ENCODE measurements at places on chromosomes 2 and 18.

- DNase-seq, result no peak
Measured at GRCh38 chr2:127422559-127423477, 4.6 kb downstream of the PROC start.

DNA sequence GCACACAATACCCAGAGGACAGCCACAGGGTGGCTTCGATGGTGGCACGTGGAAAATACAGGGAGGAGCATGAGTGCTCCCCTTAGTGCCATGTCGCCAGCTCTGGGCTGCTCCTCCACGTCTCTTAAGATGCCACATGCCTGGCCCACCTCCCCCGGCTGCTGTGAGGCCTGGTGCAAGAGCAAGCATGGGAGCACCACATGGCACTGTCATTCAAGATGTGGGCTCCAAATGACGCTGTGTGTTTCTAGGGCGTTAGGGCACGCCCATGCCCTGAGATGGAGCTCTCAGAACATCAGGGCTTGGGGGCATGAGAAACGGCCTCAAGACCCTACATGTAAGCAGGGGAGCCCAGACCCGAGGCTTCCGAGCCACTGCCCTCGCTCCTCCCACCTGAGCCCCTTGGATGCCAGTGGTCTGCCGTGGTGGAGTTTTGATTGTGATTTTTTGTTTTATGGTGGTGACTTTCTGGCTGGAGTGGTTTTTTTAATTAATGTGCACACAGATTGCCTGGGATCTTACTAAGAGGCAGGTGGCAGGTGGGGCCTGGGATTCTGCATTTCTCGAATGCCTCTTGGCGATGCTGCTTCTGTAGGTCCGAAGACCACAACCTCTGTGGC, 239.3 kb downstream of the GBX2 start:
- no peak for DNase-seq

- no peak for DNase-seq
Measured at GRCh38 chr18:76538846-76539245, 43.8 kb upstream of the ZNF516 start.

GRCh38 chr2:16195681-16196070, 255.3 kb downstream of the MYCN start:
- DNase-seq, result no peak

DNA sequence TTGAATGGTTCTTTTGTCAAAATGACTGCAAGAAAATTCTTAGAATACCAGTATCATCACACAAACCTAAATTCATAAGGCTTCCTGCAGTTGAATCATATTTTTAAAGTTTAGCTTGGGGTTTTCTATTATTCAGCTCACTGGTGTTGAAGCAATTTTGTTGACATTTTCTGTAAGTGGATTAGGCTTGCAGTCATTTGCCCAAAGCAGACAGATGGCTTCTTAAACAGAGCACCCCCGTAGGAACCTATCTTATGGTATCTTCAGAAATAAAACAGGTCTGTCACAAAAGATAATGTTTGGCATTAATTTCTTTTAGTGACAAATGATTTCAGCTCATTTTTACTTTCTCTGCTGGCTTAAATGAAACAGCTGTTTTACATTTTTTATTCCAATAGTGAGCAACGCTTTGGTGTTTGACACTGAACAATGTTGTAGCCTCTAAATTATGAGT, 331.1 kb downstream of the PLCL1 start:
- no peak for DNase-seq

DNA sequence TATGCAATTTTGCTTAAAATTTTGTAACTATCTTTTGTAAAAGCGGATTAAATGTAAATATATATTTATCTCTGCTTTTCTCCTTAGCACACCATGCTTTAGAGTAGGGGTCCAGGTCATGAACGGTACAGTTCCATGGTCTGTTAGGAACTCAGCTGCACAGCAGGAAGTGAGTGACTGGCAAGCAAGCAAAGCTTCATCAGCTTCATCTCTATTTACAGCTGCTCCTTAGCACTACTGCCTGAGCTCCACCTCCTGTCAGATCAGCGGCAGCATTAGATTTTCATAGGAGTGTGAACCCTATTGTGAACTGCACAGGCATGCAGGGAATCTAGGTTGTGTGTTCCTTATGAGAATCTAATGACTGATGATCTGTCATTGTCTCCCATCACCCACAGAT, 959.0 kb upstream of the SLC39A10 start:
- DNase-seq, result no peak

DNA sequence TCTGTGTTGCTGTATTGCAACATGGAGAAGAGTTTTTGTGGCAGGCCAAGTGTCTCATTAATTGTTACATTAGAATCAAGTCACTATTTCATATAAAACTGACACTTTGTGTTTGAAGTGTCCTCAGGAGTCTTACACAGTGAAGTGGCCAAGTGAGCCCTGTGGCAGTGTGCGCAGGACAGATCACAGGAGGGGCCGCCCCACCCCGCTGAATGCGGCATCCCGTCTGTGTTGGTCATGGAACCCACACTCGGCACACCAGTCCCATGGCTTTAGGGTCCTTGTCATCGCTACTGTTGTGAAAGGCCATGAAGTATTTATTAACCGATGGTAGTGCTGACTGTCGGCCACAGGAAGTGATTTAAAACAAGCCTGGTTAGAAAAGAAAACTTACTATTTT, 144.7 kb upstream of the NFATC1 start:
- DNase-seq, result no peak

GRCh38 chr2:19070886-19071285, 287.5 kb downstream of the OSR1 start:
- no peak for DNase-seq

DNA sequence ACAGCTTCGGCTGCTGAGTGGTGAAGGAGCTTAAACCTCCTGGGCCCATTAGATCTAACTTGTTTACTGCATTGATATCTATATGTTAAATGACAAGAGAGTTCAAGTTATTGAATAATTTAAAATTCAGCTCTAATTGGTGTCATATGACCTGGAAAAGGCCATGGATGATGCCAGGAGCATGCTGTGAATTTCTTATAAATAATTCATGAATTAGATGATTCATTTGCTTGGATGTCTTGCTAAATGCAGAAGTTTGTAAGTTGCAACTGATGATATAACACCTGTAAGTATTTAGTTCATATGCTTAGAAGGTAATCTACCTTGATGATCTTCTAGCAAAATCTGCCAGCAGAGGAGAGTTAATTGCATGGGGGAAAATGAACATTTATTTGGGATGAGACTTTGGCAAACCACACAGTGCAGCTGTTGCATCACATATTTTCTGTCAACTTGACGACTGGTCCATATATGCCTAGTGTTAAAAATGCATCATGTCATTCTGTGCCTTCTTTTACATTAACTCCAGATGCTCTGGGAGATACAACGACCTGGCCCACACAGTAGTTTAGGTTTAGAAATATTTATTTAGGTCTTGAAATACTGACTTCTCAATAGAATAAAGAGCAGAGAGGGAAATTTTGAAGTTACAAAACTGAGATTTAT, 226.3 kb downstream of the KIAA1328 start:
- no peak for DNase-seq

DNA sequence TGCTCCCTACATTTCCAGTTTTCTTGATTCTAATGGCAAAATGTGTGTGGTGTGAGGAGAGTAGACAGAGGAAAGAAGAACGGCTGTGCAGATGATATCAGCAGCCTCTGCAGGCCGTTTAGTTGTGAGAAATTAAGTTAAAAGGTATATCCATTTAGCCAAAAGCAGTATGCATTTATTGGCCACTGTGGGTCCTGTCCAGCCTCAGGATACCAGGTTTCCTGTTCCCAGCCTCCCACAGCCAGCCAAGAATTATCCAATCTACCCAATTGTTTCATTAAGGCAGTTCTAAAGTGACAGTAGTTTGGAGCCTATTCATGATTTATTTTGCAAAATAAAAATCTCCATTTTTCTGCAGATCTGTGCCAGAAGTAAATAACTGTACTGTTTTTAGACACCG, 107.5 kb downstream of the TMEM18 start:
- no peak for DNase-seq

DNA sequence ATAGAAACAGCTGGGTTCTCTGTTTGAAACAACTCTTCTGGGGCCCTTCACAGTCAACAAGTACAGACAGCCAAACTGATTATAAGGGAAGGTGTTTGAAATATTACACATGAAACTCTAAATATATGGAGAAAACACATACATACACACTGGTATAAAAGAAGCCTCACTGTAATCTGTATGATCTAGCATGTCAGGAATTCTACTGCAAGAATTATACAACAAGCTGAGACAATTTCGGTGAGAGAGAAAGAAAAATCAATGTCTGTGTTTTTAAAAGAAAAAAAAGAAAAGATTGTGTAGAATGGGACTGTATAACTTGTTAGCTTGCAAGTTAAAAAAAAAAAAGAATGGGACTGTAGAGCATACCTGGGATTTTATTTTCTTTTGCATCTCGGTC, 26.3 kb downstream of the IRS1 start:
- DNase-seq, result no peak

DNA sequence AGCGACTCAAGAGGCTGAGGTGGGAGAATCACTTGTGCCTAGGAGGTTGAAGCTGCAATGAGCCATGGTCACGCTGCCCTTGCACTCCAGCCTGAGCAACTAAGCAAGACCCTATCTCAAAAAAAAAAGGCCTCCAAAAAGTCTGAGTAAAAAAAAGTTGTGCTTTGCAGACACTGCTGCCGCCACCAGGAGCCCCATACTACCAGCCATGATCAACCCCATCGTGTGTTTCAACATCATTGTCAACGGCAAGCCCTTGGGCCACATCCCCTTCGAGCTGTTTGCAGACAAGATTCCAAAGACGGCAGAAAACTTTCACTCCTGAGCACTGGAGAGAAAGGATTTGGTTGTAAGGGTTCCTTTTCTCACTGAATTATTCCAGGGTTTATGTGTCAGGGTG, 137.1 kb downstream of the INO80D start:
- DNase-seq, result no peak

GRCh38 chr2:27705851-27706622, 42.3 kb downstream of the SLC4A1AP start:
- DNase-seq, result no peak

DNA sequence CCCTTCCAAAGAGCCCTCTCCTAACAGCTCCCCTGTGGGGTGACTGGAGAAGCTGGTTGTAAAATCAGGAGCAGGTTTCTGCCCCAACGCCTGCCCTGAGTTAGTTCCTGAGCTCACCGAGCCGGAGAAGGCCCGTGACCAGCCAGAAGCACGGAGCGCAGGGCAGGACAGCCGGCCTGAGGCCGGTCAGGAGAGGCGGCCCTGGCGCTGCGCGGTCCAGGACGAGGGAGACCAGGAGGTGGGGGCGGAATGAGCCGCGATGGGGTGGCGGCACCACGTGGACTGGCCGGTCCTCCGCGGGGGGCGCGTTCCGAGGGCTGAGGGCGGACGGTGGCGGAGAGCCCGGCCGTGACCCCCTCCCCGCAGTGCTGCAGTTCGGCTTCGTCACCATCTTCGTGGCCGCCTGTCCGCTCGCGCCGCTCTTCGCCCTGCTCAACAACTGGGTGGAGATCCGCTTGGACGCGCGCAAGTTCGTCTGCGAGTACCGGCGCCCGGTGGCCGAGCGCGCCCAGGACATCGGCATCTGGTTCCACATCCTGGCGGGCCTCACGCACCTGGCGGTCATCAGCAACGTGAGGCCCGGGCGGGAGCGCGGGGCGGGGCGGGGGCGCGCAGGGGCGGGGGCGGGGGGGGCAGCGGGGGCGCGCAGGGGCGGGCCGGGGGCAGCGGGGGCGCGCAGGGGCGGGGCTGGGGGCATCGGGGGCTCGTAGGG, 29.0 kb downstream of the ANO7 start:
- DNase-seq, result peak; percentile 33

- DNase-seq, result no peak
Measured at GRCh38 chr2:164221473-164221872, 399.8 kb downstream of the GRB14 start.

GRCh38 chr2:120470041-120470965, 124.4 kb downstream of the INHBB start:
- no peak for DNase-seq

DNA sequence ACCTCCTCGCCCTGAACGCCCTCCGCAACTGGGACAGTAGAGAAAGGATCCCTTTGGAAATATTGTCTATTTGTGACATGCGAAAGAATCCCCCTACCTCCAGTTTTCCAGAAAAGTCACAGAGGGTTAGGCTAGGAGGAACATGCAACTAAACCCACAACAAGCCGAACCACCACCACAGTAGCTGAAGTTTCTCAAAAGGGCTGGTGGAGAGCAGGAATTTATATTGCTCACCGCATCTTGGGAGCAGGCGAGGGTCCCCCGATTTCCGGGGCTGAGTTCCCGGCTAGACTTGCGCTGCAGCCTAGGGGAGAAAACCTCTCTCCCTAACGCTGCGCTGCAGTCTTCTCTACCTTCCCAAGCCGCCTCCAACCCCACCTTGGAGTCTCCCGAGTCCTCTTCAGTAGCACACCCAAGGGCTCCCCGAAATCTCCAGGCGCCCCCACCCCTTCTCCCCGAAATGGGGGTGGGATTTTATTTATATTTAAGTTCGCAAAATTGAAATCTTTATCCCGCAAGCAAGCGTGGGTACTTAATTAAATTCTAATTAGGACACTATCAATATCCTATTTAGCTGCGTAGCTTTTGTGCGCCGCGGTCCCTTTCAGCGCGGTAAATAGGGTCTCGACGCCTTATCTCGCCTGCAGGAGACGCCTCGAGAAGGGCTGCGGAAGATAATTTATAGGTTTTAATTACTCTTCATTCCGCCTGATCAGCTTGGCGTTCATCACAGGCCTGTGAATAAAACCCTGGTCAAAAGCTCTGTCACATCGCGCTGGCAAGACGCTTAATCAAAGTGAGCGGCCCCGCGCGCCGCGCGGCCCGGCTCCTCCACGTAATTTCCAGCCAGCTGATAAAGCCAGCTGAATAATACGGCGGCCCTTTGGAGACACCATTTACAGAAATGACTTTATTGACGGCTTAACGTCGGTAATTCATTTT, 2.0 kb upstream of the EN1 start:
- DNase-seq, result no peak

DNA sequence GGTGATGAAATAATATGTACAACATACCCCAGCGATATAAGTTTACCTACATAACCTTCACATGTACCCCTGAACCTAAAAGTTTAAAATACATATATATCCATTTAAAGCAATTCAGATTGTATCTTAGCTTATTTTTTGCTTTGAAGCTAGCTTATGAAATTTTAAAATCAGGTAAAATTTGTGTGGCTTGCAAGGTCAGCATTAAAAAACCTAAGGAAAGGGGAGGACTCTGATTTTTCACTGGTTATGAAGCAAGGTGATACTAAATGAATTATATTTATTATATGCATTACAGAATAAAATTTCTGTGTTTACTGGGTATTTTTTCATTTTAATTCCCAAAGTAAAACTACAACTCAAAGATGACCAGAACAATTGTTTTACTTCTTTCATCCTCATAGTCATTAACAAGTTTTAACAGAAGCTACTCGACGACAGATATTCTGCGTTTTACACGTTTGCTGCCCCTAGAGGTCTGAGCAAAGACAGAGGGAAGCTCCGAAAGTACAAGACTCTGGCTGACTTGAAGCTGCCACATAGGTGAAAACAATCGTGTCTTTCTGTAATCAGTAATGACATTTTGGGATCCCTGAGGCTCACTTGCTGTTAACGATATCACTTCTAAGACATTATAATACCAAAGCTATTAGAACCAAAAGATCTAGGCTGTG, 17.1 kb downstream of the PKP4 start:
- DNase-seq, result no peak

- no peak for DNase-seq
Measured at GRCh38 chr2:4300616-4301015, 597.2 kb downstream of the DCDC2C start.
